ENCODE measurements at places on chromosomes 5 and 9.

GRCh38 chr9:113164536-113165300 lies 13.9 kb downstream of the SLC31A2 start:
- DNase-seq: no peak

GRCh38 chr9:134655586-134656333 lies 14.2 kb downstream of the COL5A1 start:
- no peak for DNase-seq

- DNase-seq: no peak
These were observed 65.9 kb downstream of the NSG2 start for GRCh38 chr5:174111287-174111973.

DNA sequence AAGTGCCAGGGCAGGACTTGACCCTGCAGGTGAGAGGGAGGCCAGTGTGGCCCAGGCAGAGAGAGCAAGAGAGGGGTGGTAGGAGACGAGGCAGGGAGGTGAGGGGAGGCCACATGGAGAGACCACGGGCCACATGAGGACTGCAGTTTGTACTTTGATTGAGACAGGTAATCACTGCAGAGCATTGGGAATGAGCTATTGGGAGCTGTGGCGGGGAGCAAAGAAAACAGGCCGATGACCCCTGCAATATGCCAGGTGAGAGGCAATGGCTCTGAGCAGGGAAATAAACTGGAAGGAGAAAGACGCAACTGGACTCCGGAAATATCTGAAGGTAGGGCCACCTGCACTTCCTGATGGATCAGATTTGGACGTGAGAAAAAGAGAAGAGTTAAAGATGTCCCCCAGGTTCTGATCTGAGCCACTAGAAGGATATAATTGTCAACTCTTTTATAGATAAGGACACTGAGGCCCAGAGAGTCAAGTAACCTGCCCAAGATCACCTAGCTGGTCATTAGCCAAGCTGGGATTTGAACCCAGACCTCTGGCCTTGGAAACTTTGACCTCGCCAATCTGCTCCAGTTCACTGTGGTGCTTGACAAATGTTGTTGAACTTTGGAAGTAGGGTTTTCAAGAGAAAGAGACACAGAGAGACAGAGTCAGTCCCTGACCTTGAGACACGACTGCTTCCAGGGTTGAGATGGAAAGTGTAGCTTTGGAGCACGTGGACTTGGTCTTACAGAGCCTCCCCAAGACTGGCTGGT lies 42.3 kb downstream of the DUSP1 start:
- no peak for DNase-seq

DNA sequence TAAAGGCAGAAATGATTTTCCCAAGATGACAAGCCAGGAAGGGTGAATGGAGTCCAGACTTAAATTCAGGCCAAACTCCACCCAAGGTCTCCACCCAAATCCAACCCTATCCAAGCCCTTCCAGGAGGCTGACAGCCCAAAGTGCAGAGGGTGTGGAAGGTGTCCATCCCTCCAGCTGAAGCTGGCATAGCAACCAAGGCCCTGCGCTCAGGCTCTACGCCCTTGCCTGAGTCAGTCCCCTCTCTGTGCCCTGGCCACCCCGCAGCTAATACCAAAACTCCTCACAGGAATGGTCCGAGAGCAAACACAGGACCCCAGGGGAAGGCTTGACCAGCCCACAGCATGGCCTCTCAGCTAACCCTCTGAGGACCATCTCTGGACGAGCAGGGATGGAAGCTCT lies 2.1 kb downstream of the SEPTIN8 start:
- DNase-seq: peak; percentile 87

- no peak for DNase-seq
These were observed 10.0 kb upstream of the CCL28 start for GRCh38 chr5:43422143-43422542.

GRCh38 chr9:87095951-87096350 lies 148.6 kb upstream of the GAS1 start:
- DNase-seq: no peak

DNA sequence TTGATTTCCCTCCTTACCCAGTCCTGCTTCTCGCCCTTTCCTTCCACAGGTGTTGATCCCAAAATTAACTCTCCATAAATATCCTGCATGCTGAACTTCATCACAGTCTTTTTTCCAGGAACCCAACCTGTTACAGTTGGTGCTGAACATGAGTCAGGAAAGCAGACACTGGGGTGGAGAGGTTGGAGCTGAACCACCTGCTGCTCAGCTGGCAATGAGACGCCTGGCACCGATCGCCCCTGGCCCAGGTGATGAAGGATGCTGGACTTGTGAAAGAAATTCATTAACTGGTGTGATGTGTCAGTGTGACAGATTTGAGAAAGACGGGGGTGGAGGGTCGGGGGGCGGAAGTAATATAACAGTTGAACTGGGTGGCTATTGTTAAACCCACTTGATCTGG lies 30.6 kb downstream of the CPLX2 start:
- no peak for DNase-seq

DNA sequence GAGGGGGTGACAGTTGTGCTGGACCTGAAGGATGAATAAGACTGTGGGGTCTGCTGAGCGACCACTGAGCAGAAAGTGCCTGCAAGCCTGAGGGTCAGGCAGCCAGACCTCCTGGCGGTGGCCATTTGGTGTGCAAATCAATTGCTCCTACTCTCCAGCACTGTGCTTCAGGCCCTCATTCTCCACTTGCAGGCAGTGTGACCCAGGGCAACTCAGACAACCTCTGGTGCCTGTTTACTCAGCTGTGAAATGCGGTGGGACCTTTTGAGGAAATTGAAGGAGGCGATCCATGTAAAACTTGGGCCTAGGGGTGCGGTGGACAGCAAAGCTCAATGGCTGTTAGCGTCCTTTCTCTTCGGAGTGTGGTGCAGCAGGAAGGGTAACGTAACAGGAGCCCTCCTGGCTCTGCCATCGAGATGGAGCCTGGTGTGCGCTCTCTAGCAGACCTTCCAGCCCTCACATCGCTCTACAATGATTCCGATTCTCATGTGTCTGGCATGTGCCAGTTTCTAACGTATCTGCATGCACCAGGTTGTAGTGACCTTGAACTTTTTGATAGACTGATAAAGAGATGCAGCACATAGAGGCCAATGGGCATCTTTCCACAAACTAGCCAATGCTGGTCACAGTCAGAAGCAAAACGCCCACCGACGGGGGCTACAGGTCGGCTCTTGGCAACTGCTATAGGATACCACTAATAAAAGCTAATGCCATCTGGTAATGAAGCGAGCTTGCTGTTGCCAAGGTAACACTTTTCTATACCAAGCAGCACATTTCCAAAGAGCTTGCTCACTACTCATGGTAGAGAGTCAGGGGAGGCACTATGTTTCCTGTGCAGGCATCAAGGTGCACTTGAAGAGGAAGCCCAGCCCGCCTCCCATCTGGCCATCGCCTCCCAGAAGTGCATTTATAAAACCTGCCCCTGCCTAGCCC lies 159.7 kb upstream of the RAPGEF1 start:
- no peak for DNase-seq

DNA sequence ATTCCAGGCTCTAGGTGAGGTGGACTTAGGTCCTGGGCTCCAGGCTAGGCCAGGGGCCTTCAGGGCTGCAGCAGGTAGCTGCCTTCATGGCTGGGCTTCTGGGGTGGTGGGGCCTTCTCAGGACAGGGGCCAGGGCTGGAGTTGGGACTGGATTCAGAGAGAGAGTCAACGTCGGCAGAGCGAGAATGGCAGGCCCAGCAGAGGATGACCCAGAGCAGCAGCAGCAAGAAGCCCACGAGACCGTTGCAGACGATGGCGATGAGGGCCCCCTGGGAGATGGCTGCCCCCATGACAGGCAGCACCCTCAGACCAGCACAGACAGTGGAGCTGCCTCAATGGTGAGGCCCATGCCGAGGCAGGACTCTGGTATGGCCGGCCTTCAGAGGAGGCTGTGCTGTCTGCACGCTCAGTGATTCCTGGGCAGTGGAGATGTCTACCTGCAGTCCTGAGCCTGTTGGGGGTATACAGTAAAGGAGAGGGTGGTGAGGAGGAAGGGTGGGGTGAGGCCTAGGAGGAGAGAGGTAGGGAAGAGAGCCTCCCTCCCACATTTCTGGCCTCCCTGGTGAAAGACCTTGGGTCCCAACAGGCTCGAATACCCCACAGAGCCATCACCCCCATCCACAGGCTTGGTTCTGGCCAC lies 1.3 kb downstream of the ENHO start:
- DNase-seq: peak; percentile 80

- DNase-seq: no peak
These were observed 23.6 kb upstream of the ANXA2R start for GRCh38 chr5:43063721-43064171.

GRCh38 chr9:6782981-6783380 lies 25.2 kb downstream of the KDM4C start:
- no peak for DNase-seq

DNA sequence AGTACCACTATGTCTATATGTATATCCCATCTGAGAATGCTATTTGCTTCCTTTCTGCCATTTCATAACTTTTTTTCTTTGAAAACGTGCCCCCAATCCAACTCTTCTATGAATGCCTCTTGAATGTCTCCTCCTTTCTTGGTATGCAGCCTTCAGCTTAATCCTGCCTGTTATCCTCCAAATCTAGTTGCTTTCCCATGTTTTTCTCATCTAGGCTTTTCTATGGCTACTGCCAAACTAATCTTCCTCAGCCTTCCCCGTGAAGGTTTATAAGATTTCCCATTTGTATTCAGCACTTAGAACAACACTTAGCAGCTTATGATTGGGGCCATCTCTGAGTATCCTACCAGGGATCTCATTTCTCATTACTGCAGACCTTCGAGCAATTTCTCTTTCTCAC lies 2.5 kb downstream of the TGFBR1 start:
- DNase-seq: no peak

- DNase-seq: no peak
These were observed 44.3 kb downstream of the NUP214 start for GRCh38 chr9:131169563-131170240.

DNA sequence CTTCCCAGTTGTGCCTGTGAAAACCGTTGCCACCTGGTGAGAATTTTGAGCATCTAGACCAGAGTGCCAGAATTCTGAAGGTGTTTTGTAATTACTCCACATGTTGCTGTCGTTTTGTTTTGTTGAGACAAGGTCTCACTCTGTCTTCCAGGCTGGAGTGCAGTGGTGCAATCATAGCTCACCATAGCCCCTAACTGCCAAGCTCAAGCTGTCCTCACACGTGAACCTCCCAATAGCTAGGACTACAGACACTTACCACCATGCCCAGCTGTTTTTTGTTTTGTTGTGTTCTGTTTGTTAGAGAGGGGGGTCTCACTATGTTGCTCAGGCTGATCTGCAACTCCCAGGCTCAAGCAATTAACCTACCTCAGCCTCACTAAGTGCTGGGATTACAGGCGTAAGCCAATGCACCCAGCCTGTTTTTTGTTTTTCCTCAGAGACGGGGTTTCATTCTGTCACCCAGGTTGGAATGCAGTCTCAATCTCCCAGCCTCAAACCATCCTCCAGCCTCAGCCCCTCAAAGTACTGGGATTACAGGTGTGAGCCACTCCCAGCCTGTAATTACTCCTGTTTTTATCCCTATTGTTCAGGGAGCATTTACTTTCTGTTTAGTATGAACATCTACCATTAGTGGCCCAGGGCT lies 121.1 kb upstream of the DMRT1 start:
- DNase-seq: no peak

DNA sequence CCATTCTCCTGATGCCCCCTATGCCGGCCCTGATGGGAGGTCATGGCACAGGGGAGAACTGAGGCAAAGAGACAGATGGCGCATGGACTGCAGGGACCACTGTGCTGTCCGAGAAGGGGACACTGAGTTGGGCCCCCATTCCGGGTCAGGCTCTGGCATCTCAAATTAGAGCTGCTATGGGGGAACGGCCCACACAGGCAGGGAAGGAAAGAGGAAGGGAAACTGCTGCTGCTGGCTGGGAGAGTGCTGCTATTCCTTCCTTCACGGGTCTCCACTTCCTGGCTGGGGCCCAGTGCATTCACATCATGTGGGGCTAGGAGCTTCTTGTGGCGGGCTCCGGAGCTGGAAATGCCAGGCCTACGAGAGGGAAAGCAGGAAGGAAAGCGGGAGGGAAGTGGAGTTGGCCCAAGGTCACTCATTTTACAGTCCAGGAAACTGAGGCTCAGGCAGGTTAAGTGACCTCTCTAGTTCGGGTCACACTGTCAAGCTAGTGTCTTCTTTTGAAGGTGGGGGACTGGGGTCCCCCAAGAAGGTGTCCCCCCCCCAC lies 1.3 kb upstream of the CARD19 start:
- no peak for DNase-seq

DNA sequence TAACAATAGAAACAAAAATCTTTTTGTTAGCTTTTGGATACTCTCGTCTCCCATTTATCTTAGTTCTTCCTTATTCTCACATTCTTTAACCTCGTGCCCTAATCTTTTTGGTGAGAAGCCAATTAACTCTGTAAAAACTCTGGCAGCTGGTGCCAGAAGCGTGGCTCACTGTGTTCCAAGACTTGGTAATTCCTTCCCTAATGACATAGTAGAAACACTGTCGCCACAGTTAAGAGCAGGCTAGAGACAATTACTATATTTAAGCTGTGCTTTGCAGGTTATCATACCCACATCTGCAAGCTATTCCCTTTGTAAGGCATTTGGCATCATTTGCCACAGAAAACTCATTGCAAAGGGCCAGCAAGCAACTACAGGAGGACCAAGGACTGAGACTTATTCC lies 160.9 kb upstream of the PIK3R1 start:
- no peak for DNase-seq

GRCh38 chr5:76224898-76225297 lies 141.7 kb downstream of the SV2C start:
- DNase-seq: no peak

GRCh38 chr9:20940447-20941173 lies 90.8 kb downstream of the HACD4 start:
- DNase-seq: no peak

GRCh38 chr9:95193480-95193879 lies 124.0 kb downstream of the FANCC start:
- DNase-seq: no peak

GRCh38 chr9:107749787-107750444 lies 260.3 kb upstream of the KLF4 start:
- peak; percentile 94 for DNase-seq

GRCh38 chr9:19386502-19387044 lies 6.5 kb upstream of the RPS6 start:
- no peak for DNase-seq

DNA sequence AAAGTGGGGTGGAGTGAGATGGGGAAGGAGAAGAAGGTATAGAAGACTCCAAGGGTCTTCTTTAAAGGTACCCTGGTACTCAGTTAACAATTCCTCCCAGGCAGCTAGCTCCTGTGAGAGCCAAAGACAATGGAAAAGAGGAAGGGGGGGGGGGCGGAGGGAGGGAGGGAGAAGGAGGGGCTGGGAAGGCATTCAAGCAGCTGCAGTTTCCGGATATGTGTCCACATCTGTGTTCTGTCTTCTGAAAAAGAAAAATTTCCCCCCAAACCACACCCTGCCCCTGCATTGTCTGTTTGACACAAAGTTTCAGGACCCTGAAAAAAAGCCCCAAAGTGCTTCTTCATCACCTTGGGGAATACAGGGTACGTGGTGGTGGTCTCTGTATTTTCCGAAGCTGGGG lies 11.1 kb downstream of the SPRY4 start:
- no peak for DNase-seq
